Lung (tissue), 17 donors: ENCODE measurements at places on chromosomes 13 and 19. TPM values are rescaled to one million over a fixed set of nuclear protein-coding genes. Genes with fewer than 3 reads are reported as not detected.

GRCh38 chr19:40629346-40629745, 28.2 kb downstream of the LTBP4 start:
- H3K27ac ChIP-seq: no peak overlapping the region
- peaks cover 4% of the 10 kb centered on the region for H3K4me1 ChIP-seq
- no peak for DNase-seq
- H3K36me3 ChIP-seq: peaks cover 19% of the 10 kb centered on the region
- H3K4me3 ChIP-seq: no peak overlapping the region
- H3K27me3 ChIP-seq: no peaks in the 10 kb centered on the region

DNA sequence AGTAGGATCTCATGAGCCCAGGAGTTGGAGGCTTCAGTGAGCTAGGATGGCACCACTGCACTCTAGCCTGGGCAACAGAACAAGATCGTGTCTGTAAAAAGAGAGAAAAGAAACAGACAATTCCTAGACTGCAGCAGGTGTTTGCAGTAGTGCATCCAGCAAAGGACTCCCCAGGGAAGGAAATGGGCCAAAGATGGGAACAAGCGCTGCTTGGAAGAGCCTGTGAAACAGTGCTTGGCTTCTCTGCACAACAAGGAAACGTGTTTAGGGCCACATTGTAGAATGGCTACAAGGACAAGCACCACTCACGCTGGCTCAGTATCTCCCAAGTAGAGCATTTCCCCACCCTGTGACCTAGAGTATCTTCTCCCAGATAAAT, 35.5 kb upstream of the LDLR start:
- H3K27ac ChIP-seq: no peak overlapping the region
- peaks cover 38% of the 10 kb centered on the region for H3K36me3 ChIP-seq
- H3K4me3 ChIP-seq: no peak overlapping the region
- no peak for DNase-seq
- no peaks in the 10 kb centered on the region for H3K27me3 ChIP-seq
- H3K4me1 ChIP-seq: no peaks in the 10 kb centered on the region

MCEMP1 gene
- 68.4 TPM for total RNA-seq

DNA sequence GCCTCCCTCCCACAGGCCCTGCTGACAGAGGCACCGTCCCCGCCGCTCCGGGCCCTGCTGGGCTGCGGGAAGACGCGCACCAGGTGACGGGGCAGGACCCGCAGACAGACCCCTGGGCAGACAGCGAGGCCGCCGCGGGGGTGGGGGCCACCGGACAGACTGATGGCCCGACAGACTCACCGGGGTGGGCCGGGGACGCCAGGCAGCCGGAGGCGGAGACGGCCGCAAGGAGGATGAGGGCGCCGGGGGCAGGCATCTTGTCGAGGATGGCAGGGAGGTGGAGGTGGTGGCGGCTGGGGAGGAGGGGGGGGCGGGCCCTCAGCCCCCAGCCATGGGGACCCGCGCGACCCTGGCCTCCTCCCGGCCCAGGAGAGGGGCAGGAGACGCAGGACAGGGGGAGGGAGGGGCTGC, 309 bp downstream of the LMTK3 start:
- DNase-seq: no peak
- H3K27ac ChIP-seq: no peak overlapping the region
- no peaks in the 10 kb centered on the region for H3K4me1 ChIP-seq
- no peak overlapping the region for H3K4me3 ChIP-seq
- H3K36me3 ChIP-seq: no peaks in the 10 kb centered on the region

- no peak for DNase-seq
- H3K27me3 ChIP-seq: no peaks in the 10 kb centered on the region
- peaks cover 1% of the 10 kb centered on the region for H3K4me1 ChIP-seq
- H3K36me3 ChIP-seq: no peaks in the 10 kb centered on the region
- H3K27ac ChIP-seq: no peak overlapping the region
These were observed 57.3 kb upstream of the TNFRSF19 start for GRCh38 chr13:23512762-23513395.

DNA sequence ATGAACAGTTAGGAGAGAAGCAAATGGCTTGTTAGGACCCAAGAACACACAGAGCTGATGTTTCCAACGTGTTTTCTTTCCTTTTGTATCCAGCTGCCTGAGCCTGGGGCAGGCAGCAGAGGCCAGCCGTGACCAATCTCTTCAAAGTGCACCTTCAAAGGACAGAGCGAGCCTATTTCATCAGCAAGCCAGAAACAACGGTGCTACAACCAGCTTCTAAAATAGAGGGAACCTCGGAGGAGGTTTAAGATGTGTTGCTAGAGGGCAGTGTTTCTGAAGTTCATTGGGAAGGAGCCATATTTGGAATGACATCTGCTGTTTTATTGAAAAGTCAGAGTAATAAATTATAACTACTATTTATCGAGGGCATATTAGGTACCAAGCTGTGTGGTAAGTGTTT, 56.2 kb upstream of the RFC3 start:
- no peak for DNase-seq
- no peaks in the 10 kb centered on the region for H3K36me3 ChIP-seq
- no peak overlapping the region for H3K27ac ChIP-seq
- no peaks in the 10 kb centered on the region for H3K4me1 ChIP-seq
- H3K4me3 ChIP-seq: no peak overlapping the region

GRCh38 chr19:45321848-45322247, 827 bp downstream of the CKM start:
- H3K27ac ChIP-seq: no peak overlapping the region
- no peaks in the 10 kb centered on the region for H3K36me3 ChIP-seq
- no peak for DNase-seq
- no peak overlapping the region for H3K4me3 ChIP-seq

- no peaks in the 10 kb centered on the region for H3K27me3 ChIP-seq
- peak overlapping the region; percentile 92 for H3K27ac ChIP-seq
- H3K4me3 ChIP-seq: peak overlapping the region; percentile 66
- no peak for DNase-seq
- peaks cover 10% of the 10 kb centered on the region for H3K4me1 ChIP-seq
These were observed 573 bp upstream of the ERCC5 start for GRCh38 chr13:102845289-102845629.

GRCh38 chr13:44934724-44935123, 54.5 kb downstream of the NUFIP1 start:
- no peaks in the 10 kb centered on the region for H3K27me3 ChIP-seq
- H3K27ac ChIP-seq: no peak overlapping the region
- no peak overlapping the region for H3K4me3 ChIP-seq
- no peaks in the 10 kb centered on the region for H3K36me3 ChIP-seq

- no peak for DNase-seq
- H3K36me3 ChIP-seq: peaks cover 7% of the 10 kb centered on the region
- H3K4me1 ChIP-seq: no peaks in the 10 kb centered on the region
- H3K4me3 ChIP-seq: no peak overlapping the region
These were observed 13.9 kb upstream of the EIF3G start for GRCh38 chr19:10133596-10133995.

- H3K4me3 ChIP-seq: no peak overlapping the region
- no peaks in the 10 kb centered on the region for H3K36me3 ChIP-seq
- no peak overlapping the region for H3K27ac ChIP-seq
- H3K27me3 ChIP-seq: no peaks in the 10 kb centered on the region
- DNase-seq: no peak
These were observed 311.3 kb downstream of the LMO7 start for GRCh38 chr13:75947448-75947847.

ARID3A gene
- 29.7 TPM for total RNA-seq

- no peaks in the 10 kb centered on the region for H3K36me3 ChIP-seq
- no peak overlapping the region for H3K27ac ChIP-seq
- H3K27me3 ChIP-seq: no peaks in the 10 kb centered on the region
- H3K4me3 ChIP-seq: peak overlapping the region; percentile 25
These were observed 1.1 kb downstream of the SHISA2 start for GRCh38 chr13:26050568-26051230.

GRCh38 chr13:48591889-48592687, 59.2 kb upstream of the RCBTB2 start:
- no peaks in the 10 kb centered on the region for H3K4me1 ChIP-seq
- H3K27ac ChIP-seq: no peak overlapping the region
- no peak for DNase-seq
- no peaks in the 10 kb centered on the region for H3K27me3 ChIP-seq

TICAM1 gene
- 18.2 TPM for total RNA-seq

DNA sequence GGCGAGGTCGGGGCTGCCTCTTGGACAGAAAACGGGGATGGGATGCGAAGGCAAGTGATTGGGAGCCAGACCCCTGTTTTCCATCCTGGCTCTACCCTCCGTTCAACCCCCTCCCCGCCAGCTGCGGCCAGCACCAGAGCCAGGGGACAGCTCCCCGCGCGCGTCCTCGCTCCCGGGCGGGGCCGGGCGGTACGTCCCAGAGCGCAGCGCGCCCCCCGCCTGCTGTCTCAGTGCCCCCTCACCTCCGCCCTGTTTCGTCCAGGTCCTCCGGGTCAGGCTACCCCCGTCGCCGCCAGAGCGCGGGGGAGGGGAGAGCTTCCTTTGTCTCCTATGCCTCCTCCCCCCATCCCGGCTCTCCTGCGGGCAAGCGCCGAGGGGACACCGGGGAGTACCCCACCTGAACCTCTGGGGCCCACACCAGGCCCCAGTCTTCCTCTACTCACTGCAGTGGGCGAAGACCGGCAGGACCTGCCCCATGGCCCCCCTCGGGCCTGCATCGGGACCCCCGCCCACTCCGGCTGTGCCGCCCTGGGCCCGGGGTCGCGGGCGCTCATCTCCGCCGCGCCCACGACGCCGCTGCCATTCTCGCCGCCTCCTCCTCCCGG, 396 bp downstream of the RTN2 start:
- peak overlapping the region; percentile 45 for H3K4me3 ChIP-seq
- no peaks in the 10 kb centered on the region for H3K36me3 ChIP-seq
- H3K27me3 ChIP-seq: no peaks in the 10 kb centered on the region
- H3K4me1 ChIP-seq: peaks cover 14% of the 10 kb centered on the region

COL5A3 gene
- total RNA-seq: 15.1 TPM

ACER1 gene
- not detected for total RNA-seq

- DNase-seq: no peak
- no peak overlapping the region for H3K4me3 ChIP-seq
- no peaks in the 10 kb centered on the region for H3K27me3 ChIP-seq
These were observed 61.6 kb downstream of the ALOX5AP start for GRCh38 chr13:30796631-30797601.

- H3K4me3 ChIP-seq: no peak overlapping the region
- peaks cover 3% of the 10 kb centered on the region for H3K36me3 ChIP-seq
- peaks cover 2% of the 10 kb centered on the region for H3K4me1 ChIP-seq
- no peak for DNase-seq
- H3K27me3 ChIP-seq: no peaks in the 10 kb centered on the region
- no peak overlapping the region for H3K27ac ChIP-seq
These were observed 13.1 kb downstream of the IRS2 start for GRCh38 chr13:109773276-109773675.

SYMPK gene
- 82.1 TPM for total RNA-seq

CCDC159 gene
- 25.8 TPM for total RNA-seq

- no peak overlapping the region for H3K4me3 ChIP-seq
- peak; percentile 88 for DNase-seq
- H3K36me3 ChIP-seq: no peaks in the 10 kb centered on the region
- no peak overlapping the region for H3K27ac ChIP-seq
These were observed 47.3 kb upstream of the SHKBP1 start for GRCh38 chr19:40529093-40529954.

GRCh38 chr13:46896341-46897137, at the start of gene HTR2A:
TSS of gene HTR2A (minus strand) at chr13:46897053. CDS start at chr13:46895906, 1,147 bp downstream.
- H3K4me3 ChIP-seq: no peak within 1 kb of the TSS
- peak; percentile 75 for DNase-seq
- no peaks in the 10 kb centered on the region for H3K36me3 ChIP-seq

DNA sequence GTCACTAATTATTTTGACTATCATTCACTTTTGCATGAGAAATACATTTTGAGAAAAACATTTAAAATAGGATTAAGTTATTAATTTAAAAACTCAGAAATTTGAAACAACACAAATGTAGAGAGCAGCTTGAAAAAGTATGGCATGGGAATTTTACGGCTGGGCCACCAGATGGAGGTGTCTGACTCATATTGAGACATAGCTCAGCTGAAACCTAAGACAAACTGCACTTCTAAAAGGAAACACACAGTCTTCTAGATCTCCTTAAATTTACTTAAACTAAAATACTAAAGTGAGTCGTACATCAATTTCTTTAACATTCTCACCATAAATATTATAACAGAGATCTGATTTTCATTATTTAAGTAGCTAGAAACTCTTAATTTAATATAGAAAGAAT, 41.9 kb upstream of the POSTN start:
- no peaks in the 10 kb centered on the region for H3K36me3 ChIP-seq
- DNase-seq: peak; percentile 47
- no peaks in the 10 kb centered on the region for H3K4me1 ChIP-seq
- no peak overlapping the region for H3K4me3 ChIP-seq

DNA sequence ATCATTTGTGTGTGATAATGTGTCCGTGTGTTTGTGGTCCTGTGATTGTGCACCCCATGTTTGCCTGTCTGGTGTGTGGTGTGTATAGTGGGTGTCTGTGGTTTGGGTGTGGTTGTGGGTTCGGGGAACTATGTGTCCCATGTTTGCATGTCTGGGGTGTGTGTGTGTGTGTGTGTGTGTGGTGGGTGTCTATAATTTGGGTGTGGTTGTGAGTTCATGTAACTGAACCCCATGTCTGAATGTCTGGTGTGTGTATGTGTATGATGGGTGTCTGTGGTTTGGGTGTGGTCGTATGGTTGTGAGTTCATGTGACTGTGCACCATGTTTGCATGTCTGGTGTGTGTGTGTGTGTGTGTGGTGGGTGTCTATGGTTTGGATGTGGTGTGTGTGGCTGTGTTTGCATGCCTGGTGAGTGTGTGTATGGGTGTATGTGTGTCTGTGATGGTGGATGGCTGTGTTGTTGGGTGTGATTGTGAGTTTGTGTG, 11.1 kb upstream of the NFIX start:
- no peak overlapping the region for H3K4me3 ChIP-seq
- no peak for DNase-seq
- H3K4me1 ChIP-seq: peaks cover 4% of the 10 kb centered on the region
- H3K36me3 ChIP-seq: no peaks in the 10 kb centered on the region
- no peaks in the 10 kb centered on the region for H3K27me3 ChIP-seq

GRCh38 chr13:25910991-25911419, 140.8 kb downstream of the SHISA2 start:
- no peaks in the 10 kb centered on the region for H3K36me3 ChIP-seq
- no peak overlapping the region for H3K27ac ChIP-seq
- H3K4me3 ChIP-seq: no peak overlapping the region
- no peak for DNase-seq
- no peaks in the 10 kb centered on the region for H3K27me3 ChIP-seq

DNA sequence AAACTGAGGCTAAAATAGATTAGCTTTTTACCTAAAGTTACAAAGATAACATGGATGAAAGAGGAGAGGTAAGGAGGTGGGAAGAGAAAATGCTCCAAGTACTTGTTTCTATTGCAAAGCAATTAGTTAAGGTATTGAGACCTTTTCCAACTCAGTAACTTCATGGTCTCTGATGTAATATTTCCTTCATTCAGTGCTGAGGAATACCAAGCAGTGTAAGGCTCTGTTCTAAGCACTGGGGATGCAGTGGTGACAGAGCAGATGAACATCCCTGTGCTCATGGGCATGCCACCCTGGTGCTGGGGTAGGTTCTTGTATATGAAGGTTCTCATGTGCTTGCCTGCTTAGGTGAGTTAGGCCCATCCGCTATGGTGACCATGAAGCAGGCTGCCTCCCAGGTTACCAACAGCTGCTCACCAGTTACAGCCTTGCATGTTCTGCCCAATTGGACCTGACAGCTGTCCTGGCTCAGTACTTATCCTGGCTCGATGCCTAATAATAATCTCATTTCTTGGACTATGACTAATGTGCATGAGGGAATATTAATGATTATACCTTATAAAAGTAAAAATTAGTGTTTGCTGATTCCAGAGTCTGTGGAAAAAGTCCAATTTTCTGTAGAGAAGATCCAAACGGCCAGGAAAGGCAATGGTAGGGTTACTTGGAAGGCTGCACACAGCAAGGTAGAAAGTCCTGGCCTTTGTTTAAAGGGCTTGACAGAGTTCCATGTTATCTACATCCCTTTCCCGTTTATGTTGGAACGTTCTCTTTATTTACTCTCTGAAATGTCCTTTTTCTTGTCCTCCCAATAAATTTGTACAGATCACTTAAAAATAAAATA, 48.3 kb downstream of the LATS2 start:
- no peaks in the 10 kb centered on the region for H3K27me3 ChIP-seq
- no peak overlapping the region for H3K4me3 ChIP-seq
- no peaks in the 10 kb centered on the region for H3K36me3 ChIP-seq
